CD4-positive, CD25-positive, alpha-beta regulatory T cell (primary cell): ENCODE measurements at places on chromosomes 1 and 21. TPM values are rescaled to one million over a fixed set of nuclear protein-coding genes. Genes with fewer than 3 reads are reported as not detected.

The DPT gene
- not detected for polyA plus RNA-seq

The CCDC24 gene
- polyA plus RNA-seq, result 1.8 TPM

The SPRR5 gene
- polyA plus RNA-seq, result not detected

The TSACC gene
- not detected for polyA plus RNA-seq

The PDC gene
- polyA plus RNA-seq, result not detected
